ENCODE measurements at places on chromosomes 5 and 9. TPM values are rescaled to one million over a fixed set of nuclear protein-coding genes. Genes with fewer than 3 reads are reported as not detected.
A peak's percentile ranks its signal among the peaks of the same experiment; 100 is the strongest.

PPP6C gene
- total RNA-seq = 29.8 TPM

SLC25A2 gene
- total RNA-seq = not detected

MCC gene
- total RNA-seq = 30.2 TPM

PCDHB12 gene
- 0.19 TPM for total RNA-seq

SIMC1 gene
- 13.1 TPM for total RNA-seq

TMEM215 gene
- total RNA-seq = not detected

IRX1 gene
- 0.06 TPM for total RNA-seq

GAS1 gene
- total RNA-seq = 2.3 TPM

BTNL8 gene
- not detected for total RNA-seq

DNA sequence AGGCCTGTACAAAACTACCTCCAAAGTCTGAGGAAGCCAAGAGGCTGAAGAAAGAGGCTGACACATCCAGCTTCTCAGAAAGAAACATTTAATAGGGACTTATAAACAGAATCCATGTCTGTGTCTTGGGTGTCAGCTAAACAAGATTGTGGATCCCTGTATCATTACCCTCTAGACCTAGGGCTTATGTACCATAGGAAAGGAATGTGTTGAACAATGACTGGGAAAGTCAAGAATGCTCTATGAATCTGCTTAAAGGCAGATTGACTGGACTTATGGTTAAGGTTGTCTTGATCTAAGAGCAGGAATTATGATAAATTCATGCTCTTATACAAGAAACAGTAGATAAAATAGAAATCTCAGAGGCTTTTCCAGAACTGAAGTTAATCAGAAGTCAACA, 335.7 kb upstream of the RPS23 start:
- no peak for DNase-seq

DNA sequence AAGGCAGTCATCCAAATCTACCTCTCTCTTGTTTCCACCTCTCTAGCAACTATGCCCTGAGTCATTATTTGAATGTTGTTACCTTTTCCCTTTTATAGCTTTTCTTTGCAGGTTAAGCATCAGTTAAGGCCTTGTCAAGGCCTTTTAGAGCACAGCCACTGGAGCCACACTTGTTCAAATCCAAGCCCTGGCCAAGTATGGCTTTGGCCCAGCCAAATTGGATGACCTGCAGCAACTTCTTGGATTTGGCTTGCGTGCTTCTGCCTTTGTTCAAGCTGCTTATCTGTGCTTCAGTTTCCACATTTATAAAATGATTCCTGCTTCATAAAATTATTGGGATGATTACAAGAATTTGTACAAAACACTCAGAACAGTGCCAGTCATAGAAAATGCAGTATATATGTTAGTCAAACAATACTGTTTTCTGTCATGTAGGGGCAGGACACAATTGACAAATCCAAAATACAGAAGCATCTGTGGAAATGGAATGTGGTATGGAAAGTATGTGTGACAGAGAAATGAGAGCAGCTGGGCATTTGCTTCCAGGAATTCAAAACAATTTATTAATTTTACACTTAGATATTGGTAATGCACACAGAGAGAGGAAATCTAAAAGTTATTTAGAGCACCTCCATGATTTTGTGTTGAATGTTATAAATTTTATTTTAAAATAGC, 17.9 kb upstream of the RLN1 start:
- DNase-seq = no peak

DNA sequence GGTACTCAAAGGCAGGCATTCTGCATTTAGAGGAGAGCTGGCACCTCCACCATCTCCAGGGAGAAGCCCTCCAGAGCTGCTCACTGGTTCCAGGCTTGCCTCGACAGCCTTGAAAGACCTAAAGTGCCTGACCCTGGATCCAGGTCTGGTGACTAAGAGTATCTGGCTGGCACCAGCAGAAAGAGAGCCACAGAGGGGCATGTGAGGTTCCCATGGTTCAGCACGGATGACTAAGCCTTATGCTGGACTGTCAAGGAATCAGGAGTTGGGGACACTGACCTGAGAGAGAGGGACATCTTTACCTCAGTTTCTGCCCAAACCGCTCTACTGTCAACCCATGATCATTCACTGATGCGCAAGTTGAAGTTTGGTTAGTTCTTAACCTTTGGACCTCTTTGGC, 3.0 kb downstream of the ACTL7A start:
- no peak for DNase-seq

GRCh38 chr9:6133346-6134063, 82.1 kb upstream of the IL33 start:
- no peak for DNase-seq

GRCh38 chr9:4855841-4856240, 63.1 kb downstream of the RCL1 start:
- no peak for DNase-seq

DNA sequence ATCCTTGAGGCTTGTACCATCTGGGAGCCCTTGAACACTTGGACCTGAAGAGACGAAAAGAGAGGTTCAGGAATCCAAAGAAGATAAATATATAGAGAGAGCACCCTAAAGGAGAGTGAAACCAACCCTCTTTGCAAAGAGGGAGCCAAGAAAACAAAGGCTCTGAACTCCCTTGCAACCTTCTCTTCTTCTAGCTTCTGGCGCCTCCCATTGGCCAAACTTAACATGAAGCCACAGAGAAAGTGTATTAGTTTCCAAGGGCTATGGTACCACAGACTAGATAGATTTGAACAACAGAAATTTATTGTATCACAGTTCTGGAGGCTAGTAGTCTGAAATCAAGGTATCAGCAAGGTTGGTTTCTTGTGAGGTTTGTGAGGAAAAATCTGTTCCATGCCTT, 175.1 kb downstream of the HCN1 start:
- peak; percentile 7 for DNase-seq

DNA sequence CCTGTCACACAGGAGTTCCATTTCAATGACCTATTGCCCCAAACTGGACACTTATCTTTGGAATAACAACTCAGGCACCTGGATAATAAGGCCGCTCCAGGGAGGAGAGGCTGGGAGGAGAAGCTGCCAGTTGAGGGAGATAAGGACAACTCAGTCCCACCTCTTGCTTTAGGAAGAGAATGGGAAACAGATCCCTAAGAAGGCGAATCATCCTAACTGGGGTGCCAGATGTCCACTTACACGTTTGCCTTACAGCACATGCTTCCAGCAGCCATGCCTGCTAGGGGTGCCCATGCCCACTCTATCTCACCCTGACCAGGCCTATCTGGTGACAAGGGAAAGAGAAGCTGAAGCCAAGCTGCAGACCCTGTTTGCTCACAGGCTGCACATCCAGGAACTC, 6.5 kb downstream of the HK3 start:
- no peak for DNase-seq

GRCh38 chr5:170655920-170656319, 127.6 kb upstream of the GABRP start:
- no peak for DNase-seq

- DNase-seq = no peak
Measured at GRCh38 chr9:115910959-115911358, 242.6 kb upstream of the PAPPA start.

- no peak for DNase-seq
Measured at GRCh38 chr9:92135576-92135975, 20.4 kb upstream of the SPTLC1 start.

DNA sequence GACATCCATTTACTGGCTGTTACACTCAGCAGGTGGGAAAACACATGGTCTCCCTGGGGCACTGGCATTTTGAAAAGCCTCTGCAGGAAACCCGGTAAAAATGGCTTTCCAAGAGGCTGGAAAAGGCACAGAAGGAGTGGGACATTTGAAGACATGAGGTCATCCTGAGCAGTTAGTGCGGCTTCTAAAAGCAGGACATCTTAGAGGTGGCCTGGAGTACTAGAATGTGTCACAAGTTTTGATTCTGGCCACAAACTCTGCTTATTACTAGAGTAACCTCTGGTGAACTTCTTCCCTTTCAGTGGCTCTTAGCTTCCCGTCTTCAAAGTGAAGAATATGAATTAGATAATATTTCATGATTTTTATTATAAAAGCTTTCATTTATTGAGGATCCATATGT, 423.0 kb upstream of the BRINP1 start:
- DNase-seq = no peak

- no peak for DNase-seq
Measured at GRCh38 chr5:142767911-142768310, 2.3 kb upstream of the ARHGAP26 start.

GRCh38 chr5:67724412-67725135, 491.0 kb upstream of the PIK3R1 start:
- DNase-seq = no peak

- DNase-seq = no peak
Measured at GRCh38 chr5:154836225-154836624, 14.2 kb downstream of the FAXDC2 start.

- DNase-seq = no peak
Measured at GRCh38 chr5:115857626-115858349, 16.1 kb downstream of the AP3S1 start.

GRCh38 chr9:10855847-10856246, 243.0 kb upstream of the PTPRD start:
- DNase-seq = peak; percentile 7

GRCh38 chr9:98974106-98974505, 30.4 kb downstream of the COL15A1 start:
- no peak for DNase-seq

DNA sequence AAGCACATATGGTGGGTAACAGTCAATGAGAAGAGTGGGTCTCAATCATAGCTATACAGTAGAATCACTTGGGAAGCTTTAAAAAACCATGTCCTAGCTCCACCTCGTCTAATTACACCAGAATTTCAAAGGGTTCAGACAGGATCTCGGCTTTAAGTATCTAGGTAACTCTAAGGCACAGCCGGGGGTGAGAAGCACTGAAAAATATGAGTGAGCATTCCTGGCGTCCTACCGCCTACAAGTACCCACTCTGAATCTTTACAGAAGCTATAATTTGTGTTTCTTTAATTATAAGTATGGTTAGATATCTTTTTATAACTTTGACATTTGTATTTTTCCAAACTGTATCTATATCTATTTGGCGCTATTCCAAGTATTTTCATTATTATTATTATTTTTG, 16.1 kb downstream of the PAIP1 start:
- DNase-seq = no peak

- no peak for DNase-seq
Measured at GRCh38 chr5:169472544-169472943, 111.0 kb upstream of the SPDL1 start.

- no peak for DNase-seq
Measured at GRCh38 chr5:9361835-9362234, 184.0 kb downstream of the SEMA5A start.

GRCh38 chr9:135958485-135958884, 2.7 kb downstream of the UBAC1 start:
- DNase-seq = no peak

DNA sequence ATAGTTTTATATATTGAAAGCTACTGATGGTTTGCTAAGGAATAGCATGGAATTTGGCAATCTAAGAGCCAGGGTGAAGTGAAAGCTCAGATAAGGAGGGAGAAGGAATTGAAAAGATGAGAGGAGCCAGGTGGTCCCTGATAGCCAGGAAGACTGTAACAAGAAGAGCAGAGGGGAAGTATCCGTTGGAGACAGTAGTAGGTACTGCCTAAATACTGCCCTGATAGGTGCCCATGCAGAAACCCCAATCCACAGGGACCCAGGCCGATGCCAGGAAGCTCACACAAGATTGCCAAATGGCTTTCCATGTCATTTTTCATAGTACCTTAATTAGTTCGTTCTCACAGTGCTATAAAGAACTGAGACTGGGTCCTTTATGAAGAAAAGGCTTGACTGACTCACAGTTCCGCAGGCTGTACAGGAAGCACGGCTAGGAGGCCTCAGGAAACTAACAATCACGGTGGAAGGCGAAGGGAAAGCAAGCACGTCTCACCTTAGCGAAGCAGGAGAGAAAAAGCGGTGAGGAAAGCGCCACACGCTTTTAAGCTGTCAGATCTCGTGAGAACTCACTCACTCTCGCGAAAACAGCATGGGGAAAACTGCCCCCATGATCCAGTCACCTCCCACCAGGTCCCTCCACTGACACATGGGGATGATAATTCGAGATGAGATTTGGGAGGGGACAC, 13.0 kb downstream of the ACTL7B start:
- peak; percentile 72 for DNase-seq

DNA sequence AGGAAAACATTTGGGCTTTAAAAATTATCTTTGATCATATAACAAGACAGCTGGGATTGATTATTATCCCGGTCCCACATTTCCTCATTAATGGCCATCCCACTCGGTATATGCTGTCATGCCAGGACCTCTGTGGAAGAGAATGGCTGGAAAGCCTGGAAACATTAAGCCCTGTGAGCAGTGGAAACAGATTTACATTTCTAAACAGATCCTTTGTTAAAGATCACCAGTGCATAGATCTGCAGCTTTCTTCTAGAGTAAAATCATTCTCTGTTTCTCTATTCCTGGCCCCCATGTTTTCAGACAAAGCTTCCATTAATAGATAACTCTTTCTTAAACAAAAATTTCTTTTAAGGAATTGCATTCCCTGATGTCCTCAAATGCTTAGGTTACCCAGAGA, 152.2 kb downstream of the CAVIN4 start:
- DNase-seq = no peak

- DNase-seq = no peak
Measured at GRCh38 chr9:133987446-133987788, 4.7 kb downstream of the VAV2 start.

DNA sequence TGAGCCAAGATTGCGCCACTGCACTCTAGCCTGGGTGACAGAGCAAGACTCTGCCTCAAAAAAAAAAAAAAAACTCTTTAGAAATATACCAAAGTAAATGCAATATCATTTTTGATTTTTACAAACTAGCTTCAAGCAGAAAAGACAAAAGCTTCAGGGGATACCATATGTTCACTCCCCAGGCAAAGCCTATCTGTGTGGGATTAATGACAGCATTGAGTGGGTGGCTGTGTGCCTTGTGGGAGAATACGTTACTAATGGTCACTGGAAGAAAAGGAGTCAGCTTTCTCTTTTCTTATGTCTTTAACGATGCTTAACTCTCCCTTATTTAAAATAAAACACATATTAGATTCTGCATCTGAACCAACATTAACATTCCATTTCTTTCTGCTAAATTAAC, 1.9 kb downstream of the PCA3 start:
- no peak for DNase-seq

DNA sequence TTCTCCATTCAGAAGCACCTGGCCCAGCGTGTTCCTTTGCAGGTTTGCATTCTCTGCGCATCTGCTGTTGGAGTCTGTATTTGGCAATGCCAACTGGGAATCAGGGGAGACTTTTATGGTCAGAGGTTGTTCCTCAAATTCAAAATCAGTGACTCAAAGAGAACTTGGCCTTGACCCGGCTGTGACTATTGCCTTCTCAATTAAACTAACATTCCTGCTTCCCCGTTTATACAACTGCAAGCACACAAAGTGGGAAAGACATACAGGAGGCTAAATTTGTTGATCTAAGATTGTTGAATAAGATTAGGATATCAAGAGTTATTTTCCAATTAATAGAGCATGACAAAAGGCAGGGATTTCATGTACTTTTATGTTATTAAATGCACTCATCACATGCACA, 402.4 kb upstream of the IRX2 start:
- DNase-seq = no peak

GRCh38 chr9:129597355-129598088, 23.4 kb downstream of the C9orf50 start:
- no peak for DNase-seq
